Right kidney (tissue), 9 donors: ENCODE measurements at places on chromosomes 13 and 19.

GRCh38 chr19:46492841-46493235, 2.8 kb downstream of the PNMA8B start:
- no peak for DNase-seq

- no peak for DNase-seq
Observed at GRCh38 chr13:75025956-75026355, 456.0 kb downstream of the TBC1D4 start.

DNA sequence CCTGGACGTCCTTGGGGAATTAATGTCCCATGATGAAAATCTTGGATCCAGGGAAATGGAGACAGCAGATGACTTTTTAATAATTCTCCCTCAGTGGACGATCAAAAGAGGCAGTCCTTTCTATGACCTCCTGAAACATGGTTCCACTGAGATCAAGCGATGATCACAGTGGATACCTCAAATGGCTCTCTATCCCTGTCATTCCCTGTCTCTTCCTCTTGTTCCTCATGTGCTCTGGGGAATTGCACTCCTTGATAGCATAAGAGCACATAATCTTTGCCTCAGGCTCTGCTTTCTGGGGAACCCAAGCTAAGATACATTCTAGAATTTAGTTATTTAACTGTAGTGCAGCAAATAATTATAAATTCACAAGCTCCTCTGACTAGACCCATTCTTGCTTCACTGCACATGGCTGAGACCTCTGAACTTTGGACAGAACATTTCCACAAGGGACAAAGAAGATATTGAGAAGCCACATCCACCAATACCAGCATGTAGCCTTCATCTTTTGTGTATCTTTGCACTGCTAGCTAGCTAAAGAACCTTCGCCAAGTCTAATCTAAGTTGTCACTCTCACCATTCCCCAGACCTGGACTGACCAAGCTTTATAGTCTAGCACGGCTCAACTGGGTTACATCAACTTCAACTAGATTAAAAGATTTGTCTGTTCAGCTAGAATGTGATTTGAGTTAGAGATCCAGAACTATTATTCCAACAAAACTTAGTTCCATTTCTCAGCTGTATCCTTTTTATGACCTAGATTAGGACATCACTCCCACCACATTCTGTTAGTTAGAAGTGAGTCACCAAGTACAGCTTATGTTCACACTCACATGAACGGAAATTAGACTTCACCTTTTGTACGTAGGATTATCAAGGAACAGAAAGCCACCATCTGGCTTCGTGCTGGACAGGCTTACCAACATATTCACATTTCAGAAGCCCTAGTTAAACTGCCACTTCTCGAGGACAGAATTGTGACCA, 142.7 kb downstream of the SUCLA2 start:
- no peak for DNase-seq

- no peak for DNase-seq
Observed at GRCh38 chr13:44013758-44014291, 134.1 kb downstream of the LACC1 start.

- DNase-seq: no peak
Observed at GRCh38 chr19:37790244-37790925, 11.0 kb upstream of the ZNF573 start.

GRCh38 chr13:80040196-80040980, 300.5 kb downstream of the SPRY2 start:
- peak; percentile 12 for DNase-seq
